CD4-positive, alpha-beta T cell treated with Interleukin-1 beta for 1 hour (primary cell): ENCODE measurements at places on chromosomes 2 and 18.
A peak's percentile ranks its signal among the peaks of the same experiment; 100 is the strongest.

GRCh38 chr2:217330647-217331046, 470.8 kb upstream of the TNP1 start:
- no peak for DNase-seq

DNA sequence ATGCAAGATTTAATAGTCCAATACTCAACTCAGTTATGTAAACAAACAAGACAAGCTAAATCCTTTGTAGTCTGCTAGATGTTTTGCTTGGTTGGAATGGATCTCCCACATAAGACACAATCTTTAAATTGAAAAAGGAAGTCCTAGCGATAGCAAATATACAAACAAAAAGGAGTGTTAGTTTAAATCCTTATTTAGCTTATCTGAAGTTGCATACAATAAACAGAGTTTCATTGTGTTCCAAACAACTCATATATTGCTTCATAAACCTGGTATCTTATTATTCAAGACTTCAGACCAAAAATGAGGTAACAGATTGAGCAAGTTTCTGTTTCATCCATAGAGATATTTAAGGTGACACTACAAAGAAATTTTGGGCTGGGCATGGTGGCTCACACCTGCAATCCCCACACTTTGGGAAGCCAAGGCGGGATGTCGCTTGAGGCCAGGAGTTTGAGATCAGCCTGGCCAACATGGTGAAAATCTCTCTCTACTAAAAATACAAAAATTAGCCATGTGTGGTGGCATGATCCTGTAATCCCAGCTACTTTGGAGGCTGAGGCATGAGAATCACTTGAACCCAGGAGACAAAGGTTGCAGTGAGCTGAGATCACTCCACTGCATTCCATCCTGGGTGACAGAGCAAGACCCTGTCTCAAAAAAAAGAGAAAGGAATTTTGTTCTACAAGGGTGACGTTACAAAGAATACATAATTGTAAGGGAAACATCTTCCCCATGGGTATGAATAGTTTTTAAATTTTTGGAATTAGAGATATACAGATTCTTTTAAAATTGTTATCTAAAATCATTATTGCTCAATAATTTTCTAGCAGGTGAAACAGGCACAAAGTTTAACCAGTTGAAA, 150.5 kb upstream of the L3MBTL4 start:
- no peak for DNase-seq

GRCh38 chr18:6086731-6087130, 191.4 kb upstream of the TMEM200C start:
- no peak for DNase-seq

GRCh38 chr2:144467502-144468137, 52.3 kb downstream of the ZEB2 start:
- DNase-seq = no peak

DNA sequence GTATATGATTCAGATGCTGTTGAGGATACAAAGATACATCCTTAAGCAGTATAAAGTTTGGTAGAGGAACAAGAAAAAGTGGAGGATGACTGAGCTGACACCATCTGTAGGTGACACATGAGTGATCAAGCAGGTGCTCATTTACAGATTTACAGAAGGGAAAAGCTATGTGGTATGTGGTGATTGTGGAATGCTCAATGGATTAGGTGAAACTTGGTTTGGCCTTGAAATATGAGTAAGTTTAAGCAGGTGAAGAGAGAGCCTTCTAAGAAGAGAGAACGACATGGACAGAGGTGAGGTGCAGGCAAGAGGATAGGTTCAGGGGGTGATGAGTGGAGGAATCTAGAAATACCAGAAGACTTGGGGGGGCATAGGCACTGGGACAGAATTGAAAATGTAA, 5.9 kb downstream of the ASXL3 start:
- no peak for DNase-seq

DNA sequence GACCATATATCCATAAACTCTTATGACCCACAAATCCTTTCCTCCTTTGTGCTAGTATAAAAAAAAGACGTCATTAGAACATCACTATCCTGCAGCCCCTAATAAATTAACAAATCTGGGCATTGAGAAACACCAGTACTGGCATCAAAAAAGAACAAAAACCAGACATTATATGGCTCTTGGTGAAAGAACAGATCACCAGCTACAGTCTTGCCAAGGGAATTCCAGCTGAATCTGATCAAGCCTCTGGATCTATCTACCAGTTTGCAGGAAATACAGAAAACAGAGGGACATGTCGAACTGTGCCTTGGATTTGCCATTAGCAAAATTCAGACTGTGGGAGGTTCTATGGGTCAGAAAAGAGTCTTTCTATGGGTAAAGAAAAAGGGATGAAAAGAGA, 93.7 kb upstream of the DDX18 start:
- no peak for DNase-seq

GRCh38 chr2:102187496-102188150, 800 bp downstream of the IL1RL2 start:
- DNase-seq = peak; percentile 35

- DNase-seq = no peak
Measured at GRCh38 chr2:80026040-80026729, 278.4 kb downstream of the LRRTM1 start.

GRCh38 chr2:176493226-176493825, 224.1 kb downstream of the MTX2 start:
- DNase-seq = peak; percentile 9

GRCh38 chr2:128380061-128380889, 61.6 kb upstream of the HS6ST1 start:
- no peak for DNase-seq

DNA sequence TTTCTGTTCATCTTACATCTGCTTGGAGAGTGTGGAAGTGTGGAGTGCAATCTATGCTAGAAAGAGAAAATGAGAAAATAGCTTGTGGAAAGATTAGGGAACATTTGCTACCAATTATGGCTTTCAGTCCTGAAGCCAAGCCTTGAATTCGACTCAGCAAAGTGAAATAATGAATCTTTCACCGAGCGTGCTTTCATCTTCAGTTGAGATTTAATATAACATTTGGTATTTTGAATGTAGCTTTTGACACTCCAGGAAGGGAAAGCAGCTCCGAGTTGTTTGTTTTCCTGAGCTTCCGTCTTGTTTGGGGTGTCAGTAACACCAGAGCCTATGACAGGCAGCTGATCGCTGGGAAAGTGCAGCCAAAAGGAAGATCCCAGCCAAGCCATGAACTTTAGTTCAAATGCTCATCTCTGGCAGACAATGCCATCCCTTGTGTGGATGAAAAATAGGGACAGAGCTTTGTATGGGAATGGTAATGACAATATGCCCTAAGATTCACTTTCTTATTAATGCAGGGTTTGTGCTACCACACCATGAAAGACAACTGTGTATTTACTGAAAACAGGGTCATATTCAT, 25.0 kb upstream of the PHLPP1 start:
- DNase-seq = no peak

GRCh38 chr2:47457268-47457667, 54.3 kb downstream of the MSH2 start:
- DNase-seq = no peak

GRCh38 chr18:53796040-53796729, 428.3 kb downstream of the MBD2 start:
- no peak for DNase-seq

DNA sequence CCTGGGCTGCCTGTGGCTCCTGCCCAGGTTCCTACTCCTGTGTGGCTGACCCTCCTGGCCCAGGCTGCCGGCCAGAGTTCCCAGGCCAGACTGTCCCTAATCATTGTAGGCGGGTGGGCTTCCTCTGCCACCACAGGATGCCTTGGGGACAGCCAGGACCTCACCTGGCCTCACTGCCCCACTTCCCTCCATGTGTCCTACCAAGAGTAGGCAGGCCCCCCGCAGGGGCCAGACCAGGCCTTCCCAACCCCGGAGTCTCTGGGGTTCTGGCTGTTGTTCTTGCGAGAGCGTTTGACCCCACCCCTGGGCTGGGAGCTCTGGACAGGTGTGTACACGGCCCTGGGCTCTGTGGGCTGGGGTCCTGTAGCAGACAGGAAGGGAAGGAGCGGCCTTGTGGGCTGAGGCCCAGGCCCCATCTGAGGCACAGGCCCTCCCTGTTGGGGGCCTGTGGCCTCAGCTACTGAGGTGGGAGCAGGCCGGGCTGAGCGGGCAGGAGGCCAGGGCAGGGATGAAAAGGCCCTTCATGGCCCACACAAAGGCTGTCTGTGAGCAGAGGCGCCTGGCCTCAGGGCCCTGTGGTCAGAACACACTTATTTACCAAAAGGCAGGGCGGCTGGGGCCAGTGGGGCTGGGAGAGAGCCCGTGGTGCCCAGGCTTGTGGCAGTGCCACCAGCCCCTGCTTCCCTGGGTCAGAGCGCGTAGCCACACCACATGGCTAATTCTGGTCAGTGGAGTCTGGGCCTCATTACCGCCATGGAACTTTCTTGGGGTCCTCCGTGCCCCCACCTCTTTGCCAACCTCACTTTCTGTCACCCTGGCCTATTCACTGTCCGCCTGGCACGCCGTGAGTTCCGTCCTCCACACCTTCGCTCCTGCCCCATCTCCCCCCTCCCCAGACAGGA, 2.0 kb downstream of the SNORC start:
- DNase-seq = no peak

GRCh38 chr2:176669398-176670174, 400.3 kb downstream of the MTX2 start:
- no peak for DNase-seq

GRCh38 chr2:232667989-232668583, 29.0 kb upstream of the GIGYF2 start:
- DNase-seq = no peak

GRCh38 chr2:11998626-11999378, 252.4 kb downstream of the LPIN1 start:
- no peak for DNase-seq

DNA sequence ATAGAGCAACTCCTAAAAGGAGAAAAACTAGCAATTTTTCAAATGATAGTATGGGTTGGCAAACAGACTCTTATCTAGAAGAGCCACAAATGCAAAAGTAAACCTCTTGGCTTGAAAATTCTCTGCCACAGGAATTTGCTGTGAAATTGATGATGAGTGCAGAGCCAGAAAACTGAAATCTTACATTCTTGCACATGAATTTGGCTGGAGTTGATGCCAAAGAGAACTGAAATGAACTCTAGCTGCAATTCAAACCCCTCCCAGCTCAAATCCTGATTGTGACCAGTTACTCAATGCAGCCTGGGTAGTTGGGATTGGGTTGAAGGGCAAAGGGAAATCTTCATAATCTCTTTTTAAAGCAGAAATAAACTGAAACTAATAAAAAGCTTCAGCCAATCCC, 266.6 kb downstream of the PDE11A start:
- no peak for DNase-seq

DNA sequence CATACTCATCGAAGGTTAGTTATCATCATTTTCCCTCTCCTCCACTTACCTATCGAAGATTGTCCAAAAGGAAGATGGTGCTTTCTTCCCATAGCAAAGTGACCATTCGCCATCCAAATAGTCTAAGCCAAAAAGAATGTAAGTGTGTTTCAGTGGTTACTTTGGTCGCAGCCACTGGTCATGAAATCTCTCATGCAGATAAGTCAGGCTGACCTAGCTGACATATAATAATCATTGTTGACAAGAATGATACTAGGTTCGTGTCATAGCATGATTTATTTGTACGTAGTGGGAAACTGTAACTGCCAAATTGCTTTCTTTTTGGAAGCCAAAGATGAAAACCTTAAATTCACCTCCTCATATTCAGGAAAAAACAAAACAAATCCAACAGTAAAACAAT, 89.6 kb upstream of the PMAIP1 start:
- no peak for DNase-seq

GRCh38 chr2:201383136-201383535, 26.0 kb upstream of the FLACC1 start:
- DNase-seq = no peak

GRCh38 chr2:144937910-144938709, 418.2 kb upstream of the ZEB2 start:
- DNase-seq = no peak

DNA sequence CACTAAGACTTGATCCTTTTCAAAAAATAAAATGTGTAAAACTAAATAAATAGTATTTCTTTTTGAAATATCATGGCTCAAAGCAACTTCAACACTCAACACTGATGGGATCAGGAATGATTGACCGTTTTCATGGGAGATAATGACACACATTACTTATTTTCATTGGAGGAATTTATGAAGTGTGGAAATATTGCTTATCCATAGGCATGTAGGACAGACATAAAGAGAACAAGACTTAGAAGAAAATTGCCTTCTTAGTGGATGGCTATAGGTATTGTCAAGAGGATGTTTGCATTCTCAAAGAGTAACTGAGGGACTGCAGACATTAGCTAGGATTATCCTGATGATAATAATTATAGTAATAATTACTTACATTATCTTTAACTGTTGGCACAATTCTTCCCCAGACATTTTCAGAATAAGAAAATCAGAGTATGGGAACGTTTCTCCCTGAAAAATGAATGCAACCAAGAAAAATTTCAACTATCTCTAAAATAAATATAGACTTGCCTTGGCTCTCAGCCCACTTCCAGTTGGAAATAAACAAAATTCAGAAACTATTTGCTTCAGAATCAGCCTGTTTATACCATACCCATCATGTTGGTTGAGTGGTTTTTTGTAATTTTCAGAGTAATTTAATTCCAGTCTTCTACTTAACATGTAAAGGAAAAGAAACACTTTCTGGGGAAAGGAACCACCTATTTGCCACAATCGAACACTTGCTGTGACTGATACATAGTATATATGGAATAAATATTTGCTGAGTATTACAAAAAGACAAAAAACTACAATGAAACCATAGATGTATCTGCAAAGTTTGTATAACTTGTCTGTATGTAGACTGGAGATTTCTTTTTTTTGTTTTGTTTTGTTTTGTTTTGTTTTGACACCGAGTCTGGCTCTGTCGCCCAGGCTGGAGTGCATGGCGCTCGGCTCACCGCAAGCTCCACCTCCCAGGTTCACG, 165.7 kb downstream of the TMX3 start:
- no peak for DNase-seq

DNA sequence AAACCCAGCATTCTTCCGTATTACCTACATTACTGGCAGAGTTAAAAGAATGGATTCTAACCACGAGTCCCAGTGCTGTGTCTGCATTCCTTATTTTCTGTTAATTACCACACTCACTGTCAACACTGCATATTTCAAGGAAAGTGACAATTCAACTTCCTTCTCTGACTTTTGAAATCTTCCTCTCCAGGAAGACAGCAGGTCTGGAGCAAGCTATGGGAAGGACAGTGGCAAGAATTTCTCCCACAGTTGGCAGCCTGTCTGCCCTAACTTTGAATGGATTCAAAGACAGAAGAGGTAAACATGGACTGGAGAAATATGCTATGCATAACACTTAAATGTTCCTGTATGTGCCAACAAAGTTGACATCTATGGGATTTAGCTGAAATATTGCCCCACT, 700.5 kb upstream of the CHAC2 start:
- DNase-seq = no peak

DNA sequence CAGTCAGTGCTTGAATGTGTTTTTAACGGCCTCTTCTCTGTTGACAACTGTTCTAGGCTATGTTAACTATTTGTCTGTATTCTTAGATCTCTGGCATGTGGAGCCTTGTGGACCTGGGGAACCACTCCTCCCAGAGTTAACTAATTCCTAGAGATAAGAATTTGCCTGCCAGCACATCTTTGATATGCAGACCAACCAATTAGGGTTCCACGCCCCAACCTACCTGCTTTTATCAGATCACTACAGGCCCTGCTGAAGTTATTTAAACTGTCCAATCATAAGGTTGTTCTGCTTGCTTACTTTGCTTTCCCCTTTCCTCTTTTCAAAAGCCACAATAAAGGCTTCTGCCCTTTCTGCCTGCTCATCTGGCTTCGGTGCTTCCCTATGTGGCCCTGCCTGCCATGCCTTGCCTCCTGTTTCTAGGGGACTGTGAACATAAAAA, 8.5 kb upstream of the CYBRD1 start:
- peak; percentile 3 for DNase-seq

GRCh38 chr2:69601179-69601612, 42.3 kb downstream of the AAK1 start:
- DNase-seq = no peak
